ENCODE measurements at places on chromosomes 12 and 14. TPM values are rescaled to one million over a fixed set of nuclear protein-coding genes. Genes with fewer than 3 reads are reported as not detected.

TBX3 gene
- total RNA-seq: 1.0 TPM

KRT73 gene
- total RNA-seq: not detected

TPPP2 gene
- not detected for total RNA-seq

ETFBKMT gene
- total RNA-seq: 1.7 TPM

CARMIL3 gene
- total RNA-seq: 9.0 TPM

PYGL gene
- total RNA-seq: 46.6 TPM

LRP1-AS gene
- total RNA-seq: not detected

CCDC197 gene
- total RNA-seq: not detected

PIK3C2G gene
- total RNA-seq: not detected

TAS2R8 gene
- not detected for total RNA-seq

C2CD5 gene
- 40.4 TPM for total RNA-seq

BIN2 gene
- total RNA-seq: not detected

SLC39A5 gene
- 0.25 TPM for total RNA-seq

NCAPD2 gene
- 132 TPM for total RNA-seq

HCAR1 gene
- total RNA-seq: not detected

LRRC10 gene
- not detected for total RNA-seq

SPTB gene
- 2.7 TPM for total RNA-seq

INHBC gene
- not detected for total RNA-seq

CCDC85C gene
- total RNA-seq: 35.8 TPM

PLEKHG7 gene
- total RNA-seq: not detected

KCNK13 gene
- total RNA-seq: 0.69 TPM

TAS2R7 gene
- total RNA-seq: not detected

ZNF605 gene
- total RNA-seq: 16.9 TPM

KNTC1 gene
- 66.6 TPM for total RNA-seq

IRF9 gene
- total RNA-seq: 11.1 TPM

GALNT9 gene
- 2.0 TPM for total RNA-seq

GNB3 gene
- 9.0 TPM for total RNA-seq

IFNG-AS1 gene
- not detected for total RNA-seq

EPYC gene
- not detected for total RNA-seq

TCL1B gene
- 9.6 TPM for total RNA-seq

ARHGEF40 gene
- total RNA-seq: 53.1 TPM

RFLNA gene
- 6.4 TPM for total RNA-seq

DCAF4 gene
- 21.1 TPM for total RNA-seq

TSPAN11 gene
- total RNA-seq: 3.9 TPM

CLEC4D gene
- total RNA-seq: not detected

SYNDIG1L gene
- 3.0 TPM for total RNA-seq

IL22 gene
- not detected for total RNA-seq

OTX2 gene
- total RNA-seq: 33.9 TPM

MYO1H gene
- total RNA-seq: not detected

TRIM9 gene
- total RNA-seq: 5.4 TPM

All from H1 (cell line).